CD4-positive, alpha-beta T cell treated with Interleukin-17A for 4 hours (primary cell): ENCODE measurements at places on chromosomes 12 and 14.

- no peak for DNase-seq
These were observed 39.2 kb upstream of the CD163 start for GRCh38 chr12:7542813-7543212.

GRCh38 chr14:50882932-50883826, 11.3 kb downstream of the ABHD12B start:
- no peak for DNase-seq

- no peak for DNase-seq
These were observed 60.3 kb upstream of the TSPAN11 start for GRCh38 chr12:30866256-30866655.

DNA sequence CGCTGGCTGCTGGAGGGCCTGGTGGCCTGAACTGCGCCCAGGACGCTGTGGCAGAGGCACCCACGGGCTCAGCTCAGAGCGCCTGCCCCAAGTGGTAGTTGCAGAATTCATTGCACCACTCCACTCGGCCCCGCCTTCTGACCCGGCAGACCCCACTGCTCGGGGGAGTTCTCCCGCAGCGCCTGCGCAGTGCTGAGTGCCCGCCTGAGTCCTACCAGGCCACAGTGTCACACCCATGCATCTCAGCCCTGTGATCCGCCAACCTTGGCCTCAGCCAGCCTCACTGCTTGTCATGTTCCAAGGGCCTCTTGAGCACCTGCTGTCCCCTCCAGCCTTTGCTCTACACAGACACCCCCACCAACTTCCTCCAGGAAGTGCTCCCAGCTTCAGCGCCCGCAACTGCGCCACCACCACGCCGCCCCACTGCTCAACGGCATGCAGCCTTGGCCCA, 12.2 kb downstream of the DEGS2 start:
- peak; percentile 71 for DNase-seq

GRCh38 chr12:118398524-118398923, 22.2 kb downstream of the SUDS3 start:
- DNase-seq = no peak

- no peak for DNase-seq
These were observed 84.4 kb downstream of the NOC4L start for GRCh38 chr12:132228476-132229192.

DNA sequence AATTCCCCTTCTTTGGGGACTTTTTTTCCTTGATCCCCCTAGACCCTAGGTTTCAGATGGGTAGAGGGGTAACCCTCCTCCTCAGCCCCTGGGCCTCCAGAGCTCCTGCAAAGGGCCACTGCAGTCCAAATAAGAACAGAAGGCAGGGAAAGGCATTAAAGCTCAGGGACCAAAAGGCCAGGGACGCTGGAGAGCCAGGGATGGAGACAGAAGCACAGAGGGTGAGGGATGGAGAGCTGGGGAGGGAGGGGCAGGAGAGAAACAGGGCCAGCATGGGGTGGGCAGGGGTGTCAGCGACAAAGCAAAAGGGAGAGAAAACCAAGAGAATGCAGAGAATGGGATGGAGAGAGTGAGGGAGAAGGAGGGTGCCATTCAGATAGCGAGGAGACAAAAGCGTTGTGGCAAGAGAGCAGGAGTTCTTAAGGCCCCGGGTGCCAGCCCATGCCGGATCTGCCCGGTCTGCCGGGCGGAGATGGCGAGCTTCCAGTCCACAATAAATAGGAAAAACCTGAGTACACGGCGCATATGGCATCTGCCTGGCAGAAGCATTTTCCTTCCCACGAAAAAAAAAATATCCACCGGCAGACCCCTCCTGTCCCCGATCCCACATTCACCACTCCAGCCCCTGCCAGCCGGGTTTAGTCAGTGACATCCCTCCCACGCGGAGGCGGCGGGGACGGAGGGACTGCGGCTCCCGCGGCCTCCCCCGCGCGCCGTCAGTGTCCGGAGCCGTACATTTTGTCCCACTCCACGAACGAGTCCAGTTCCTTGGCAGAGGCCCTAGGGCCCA, 28.6 kb downstream of the FIGNL2 start:
- DNase-seq = no peak

GRCh38 chr12:12011880-12012260, 58.9 kb upstream of the BCL2L14 start:
- DNase-seq = no peak

GRCh38 chr14:66403183-66403582, 83.0 kb upstream of the CCDC196 start:
- no peak for DNase-seq

DNA sequence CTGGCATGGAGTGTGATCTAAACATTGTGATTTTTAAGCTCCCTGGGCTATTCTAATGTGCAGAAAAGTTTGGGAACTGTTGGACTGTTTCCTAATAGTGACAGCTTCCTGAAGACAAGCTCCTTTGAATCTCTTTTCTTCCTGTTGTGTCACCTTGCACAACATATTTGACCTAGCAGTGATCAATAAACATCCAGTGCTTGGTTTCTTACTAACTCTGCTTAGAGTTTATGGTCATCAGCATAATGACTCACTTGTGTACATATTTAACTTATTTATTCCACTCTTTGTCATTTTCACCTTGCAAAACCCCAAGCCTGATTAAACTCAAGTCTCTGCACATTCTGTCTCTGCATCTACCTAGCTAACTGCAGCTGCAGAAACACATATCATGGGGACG, 27.3 kb upstream of the TBC1D30 start:
- no peak for DNase-seq

DNA sequence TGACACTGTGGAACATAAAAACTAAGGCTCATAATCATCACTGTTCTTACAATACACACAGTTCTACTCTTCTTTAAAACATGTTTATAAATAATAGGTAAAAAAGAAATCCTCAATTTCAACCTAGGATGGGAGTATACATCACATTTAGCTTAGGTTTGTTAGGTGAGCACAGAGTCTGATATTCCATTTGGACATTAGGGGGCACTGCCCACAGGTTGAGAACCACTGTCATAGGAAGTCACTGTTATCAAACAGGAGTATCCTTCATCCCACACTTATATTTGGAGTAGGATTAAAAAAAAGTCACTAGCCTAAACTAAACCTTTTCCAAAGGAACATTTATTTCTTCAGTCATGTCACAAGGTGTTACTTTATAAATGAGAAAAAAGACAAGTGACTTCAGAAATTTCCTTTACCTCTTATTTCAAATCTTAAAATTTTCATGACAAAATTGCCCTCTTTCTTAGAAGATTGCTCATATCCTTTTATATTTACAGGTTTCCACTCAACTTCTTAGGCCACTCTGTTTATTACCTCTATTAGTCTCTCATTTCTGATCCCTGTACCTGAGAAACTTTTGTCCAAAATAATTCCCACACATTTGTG, 240.6 kb downstream of the CPNE8 start:
- no peak for DNase-seq

DNA sequence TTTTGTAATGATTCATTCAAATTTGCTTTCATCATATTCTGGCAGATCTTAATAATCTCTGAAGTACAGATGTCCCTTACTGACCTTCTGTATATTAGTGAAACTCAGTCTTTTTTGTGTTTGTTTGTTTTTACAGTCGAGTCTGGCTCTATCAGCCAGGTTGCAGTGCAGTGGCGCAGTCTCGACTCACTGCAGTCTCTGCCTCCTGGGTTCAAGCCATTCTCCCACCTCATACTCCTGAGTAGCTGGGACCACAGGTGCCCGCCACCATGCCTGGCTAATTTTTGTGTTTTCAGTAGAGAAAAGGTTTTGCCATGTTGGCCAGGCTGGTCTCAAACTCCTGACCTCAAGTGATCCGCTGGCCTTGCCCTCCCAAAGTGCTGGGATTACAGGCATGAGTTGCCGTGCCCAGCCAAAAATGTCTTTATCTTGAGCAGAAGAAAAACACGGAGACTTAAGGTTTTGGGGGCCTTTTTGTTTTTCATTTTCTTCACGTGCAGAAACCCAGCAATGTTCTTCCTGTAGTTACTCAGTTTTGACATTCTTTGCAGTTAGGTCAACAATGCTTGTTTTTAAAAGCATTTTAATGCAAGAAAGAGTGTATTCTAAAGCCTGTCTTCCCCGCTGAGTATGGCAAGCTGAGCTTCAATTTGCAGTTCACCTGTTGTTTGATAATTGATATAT, 79.5 kb downstream of the FAR2 start:
- DNase-seq = no peak

DNA sequence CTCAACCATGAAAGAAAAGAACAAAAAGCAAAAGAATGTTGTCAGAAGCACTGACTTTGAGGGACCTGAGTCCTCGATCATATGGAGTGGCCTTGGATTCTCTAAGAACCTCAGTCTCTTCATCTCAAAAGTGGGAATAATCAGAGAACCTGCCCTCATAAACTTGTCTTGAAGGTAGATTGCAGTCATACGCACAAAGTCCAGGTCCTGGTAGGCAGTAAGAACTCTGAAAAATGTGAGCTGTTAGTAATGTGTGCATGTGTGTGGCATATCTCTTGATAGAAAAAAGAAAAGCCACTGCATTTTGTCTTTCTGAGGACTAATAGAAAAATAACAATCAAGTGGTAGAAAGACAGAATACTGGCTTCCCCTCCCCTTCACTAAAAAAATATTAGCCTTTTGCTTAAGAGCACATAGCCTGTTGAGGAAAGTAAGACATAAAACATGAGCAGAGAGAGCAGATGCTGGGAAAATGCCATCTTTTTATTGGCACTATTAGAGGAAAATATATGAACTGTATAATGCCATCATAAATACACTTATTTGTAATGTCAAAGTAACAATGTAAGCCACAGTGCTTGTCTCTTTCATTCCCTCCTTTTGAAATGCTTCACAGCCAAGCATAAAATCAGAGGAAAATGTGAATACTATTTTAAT, 205.1 kb upstream of the TBX3 start:
- DNase-seq = no peak

DNA sequence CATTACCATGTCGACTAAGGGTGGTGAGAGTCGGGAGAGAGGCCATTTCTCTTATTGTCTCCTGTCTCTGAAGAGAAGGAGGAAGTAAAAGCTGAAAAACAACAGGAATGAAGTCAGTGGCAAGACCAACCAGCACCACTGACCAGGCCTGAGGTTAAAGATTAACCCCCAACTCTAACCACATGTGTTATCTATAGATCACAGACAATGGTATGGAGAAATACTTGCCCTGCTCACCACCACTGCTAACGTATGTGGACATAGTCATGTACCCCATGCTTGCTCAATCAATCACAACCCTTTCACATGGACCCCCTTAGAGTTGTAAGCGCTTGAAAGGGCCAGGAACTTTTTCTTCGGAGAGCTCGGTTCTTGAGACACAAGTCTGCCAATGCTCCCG, 690.9 kb upstream of the LMO3 start:
- no peak for DNase-seq

DNA sequence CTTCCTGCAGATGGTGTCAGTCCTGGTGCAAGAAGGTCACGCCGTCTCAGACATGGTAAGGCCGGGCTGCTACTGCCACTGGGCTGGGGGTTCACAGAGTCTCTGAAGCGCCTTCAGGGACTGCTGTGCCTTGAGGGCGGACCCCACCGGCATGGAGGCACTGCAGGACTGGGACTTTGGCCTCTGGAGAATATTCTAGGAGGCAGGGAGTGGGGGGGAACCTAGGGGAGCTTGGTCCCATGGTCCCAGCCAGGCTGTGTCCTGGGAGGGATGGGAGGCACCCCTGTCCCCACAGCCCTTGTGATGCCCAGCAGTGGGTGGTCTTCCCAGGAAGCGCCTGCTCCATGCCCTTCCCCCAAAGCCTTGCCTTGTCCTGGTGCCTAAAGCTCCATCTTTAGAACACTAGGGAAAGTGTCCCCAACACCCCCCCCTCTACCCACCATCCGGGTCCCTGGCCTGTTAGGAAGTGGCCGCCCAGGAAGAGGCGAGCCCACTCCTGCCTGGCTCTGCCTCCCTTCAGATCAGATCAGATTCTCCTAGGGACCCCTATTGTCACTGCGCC, 1.5 kb downstream of the AMN start:
- DNase-seq = no peak

GRCh38 chr12:89709995-89710872, 1.6 kb upstream of the ATP2B1 start:
- DNase-seq = peak; percentile 7

- DNase-seq = peak; percentile 11
These were observed 142.7 kb downstream of the BCL11B start for GRCh38 chr14:99129211-99129696.

- DNase-seq = peak; percentile 40
These were observed 122.9 kb upstream of the TMEM132D start for GRCh38 chr12:130026608-130027176.

DNA sequence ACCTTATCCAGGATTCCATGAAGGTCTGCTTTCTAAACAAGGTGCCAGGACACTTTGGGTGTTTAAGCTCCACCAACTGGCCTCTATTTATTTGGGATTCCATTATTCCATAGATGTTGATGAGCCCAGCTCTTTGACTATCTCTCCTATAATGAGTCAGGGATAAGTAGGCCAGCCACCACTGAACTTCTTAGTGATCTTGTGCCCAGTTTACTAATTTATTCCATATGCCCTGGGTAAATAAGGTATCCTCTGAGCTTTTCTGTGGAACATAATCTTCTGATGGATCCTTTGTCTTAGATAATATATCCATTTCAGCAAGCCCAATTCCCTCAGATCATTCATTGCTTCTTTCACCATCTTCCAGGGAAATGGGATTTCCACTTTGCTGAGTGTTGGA, 535.0 kb downstream of the FOXG1 start:
- no peak for DNase-seq

- DNase-seq = no peak
These were observed 564.0 kb downstream of the TRHDE start for GRCh38 chr12:72836194-72836593.

- no peak for DNase-seq
These were observed 31.9 kb upstream of the OSBPL8 start for GRCh38 chr12:76591476-76591875.

DNA sequence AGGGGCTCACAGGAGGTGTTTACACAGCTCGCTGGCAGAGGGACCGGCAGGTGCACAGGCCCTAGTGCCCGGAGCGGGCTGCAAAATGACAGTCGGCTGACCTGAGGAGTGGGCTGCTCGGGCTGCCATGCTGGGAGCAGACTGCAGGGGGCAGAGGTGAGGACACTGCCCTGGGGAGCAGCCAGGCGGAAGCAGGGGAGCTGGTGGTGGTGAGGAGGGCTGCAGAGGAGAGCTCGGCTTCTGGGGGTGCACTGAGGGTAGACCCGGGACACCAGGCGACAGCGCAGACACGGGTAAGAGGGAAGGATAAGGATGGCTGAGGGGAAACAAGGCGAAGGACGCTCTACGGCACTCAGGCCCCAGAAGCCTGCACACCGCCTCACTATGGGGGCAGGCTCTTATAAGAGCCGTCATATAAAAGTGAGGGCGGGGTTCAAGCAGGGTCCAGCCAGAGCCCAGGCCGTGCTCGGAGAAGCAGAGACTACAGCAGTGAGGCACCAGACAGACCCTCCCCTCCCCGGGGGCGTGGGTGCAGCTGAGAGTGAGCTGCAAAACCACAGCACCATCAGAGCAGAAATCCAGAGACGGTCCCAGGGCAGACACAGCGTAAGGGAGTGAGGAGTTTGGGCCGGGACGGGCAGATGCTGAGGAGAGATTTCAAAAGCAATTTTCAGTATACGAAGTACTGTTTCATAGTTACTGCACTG, 62.5 kb downstream of the CCDC88C start:
- DNase-seq = peak; percentile 61

- DNase-seq = no peak
These were observed 100.0 kb downstream of the PPP2R5C start for GRCh38 chr14:101861464-101861863.
